CD4-positive, alpha-beta T cell treated with Interleukin-6 for 4 hours (primary cell): ENCODE measurements at places on chromosomes 12 and 14.

DNA sequence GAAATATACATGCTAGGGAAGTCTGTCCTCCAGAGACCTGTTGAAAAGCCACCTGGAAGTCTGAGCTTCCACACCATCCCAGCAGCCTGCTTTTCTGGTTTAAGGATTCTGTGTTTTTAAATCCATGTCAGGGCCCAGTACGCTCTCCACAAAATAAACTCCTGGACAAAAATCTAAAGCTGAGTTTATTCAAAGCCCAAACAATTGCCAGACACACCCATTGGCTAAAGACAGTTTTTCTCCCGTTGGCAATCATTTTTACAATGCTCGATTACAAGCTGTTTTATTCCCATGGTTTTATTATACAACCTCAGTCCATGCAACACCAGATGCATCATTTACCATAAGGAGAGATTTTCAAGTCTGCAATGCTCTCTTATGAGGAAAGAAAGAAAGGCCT, 94.5 kb downstream of the MYRFL start:
- DNase-seq, result no peak

- DNase-seq, result peak; percentile 15
These were observed 376.9 kb downstream of the GALC start for GRCh38 chr14:87615822-87616679.

- peak; percentile 22 for DNase-seq
These were observed 30.9 kb upstream of the TUBA1C start for GRCh38 chr12:49233842-49234526.

DNA sequence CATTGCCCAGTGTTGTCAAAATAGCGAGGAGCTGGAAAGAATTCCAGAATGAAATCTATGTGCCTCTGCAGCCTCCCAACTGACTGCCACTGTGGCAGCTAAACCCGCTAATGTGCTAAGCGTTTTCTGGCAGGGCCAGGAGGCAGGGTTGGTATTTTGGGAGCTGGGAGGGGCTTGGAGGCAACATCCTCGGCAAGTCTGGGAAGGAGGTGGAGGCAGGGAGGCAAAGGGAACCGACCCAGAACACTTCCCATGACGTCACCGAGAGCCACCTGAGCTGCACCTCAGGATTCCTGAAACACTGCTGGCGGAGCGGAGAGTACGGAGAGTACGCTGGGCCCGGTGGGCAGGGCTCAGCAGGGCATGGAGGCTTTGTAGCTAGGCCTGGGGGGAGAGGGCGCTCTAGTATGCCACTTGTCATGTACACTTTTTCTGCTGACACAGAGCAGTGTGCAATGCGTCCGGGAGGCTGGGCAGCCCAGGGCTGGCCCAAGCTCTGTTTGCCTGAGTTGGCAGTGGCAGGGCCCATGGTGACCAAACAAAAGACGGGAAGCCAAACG, 81.5 kb downstream of the DPF3 start:
- no peak for DNase-seq

GRCh38 chr12:130589540-130590317, 126.4 kb downstream of the RIMBP2 start:
- no peak for DNase-seq

DNA sequence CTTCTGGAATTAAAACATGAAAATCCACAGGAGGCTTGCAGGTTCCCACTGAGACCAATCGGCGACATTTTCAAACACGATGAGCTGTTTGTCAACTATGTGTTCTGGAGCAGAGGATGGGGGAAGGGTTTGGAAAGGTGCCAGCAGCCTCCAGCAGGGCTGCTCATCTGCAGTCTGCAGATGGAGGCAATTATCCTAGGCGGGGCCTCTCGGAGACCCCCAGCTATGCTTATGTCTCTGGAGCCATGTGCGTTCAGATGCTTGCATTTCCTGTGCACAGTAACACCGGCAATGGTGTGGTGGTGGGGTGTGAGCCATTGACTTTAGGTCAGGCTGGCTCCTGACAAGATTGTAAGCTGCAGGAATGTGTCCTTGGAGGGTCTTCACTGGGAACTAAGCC, 51.7 kb downstream of the RPH3A start:
- DNase-seq, result no peak

GRCh38 chr12:70724444-70724843, 87.2 kb upstream of the PTPRB start:
- no peak for DNase-seq

DNA sequence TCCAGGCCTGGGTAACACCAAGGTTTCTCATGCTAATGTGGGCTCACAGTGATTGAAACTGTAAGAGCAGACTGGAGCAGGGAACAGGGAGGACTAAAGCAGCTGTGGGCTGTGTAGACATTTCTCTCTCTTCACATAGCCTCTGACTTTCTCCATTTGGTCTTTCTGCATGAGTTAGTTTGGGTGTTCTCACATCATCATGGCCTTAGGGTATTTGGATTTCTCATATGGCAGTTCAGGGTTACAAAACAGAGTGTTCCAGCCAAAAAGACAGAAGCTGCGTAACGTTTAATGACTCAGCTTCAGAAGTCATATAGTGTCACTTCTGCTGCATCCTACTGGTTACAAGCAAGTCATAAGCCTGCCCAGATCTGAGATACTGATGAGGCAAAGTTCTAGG, 52.0 kb upstream of the OSBPL8 start:
- no peak for DNase-seq

DNA sequence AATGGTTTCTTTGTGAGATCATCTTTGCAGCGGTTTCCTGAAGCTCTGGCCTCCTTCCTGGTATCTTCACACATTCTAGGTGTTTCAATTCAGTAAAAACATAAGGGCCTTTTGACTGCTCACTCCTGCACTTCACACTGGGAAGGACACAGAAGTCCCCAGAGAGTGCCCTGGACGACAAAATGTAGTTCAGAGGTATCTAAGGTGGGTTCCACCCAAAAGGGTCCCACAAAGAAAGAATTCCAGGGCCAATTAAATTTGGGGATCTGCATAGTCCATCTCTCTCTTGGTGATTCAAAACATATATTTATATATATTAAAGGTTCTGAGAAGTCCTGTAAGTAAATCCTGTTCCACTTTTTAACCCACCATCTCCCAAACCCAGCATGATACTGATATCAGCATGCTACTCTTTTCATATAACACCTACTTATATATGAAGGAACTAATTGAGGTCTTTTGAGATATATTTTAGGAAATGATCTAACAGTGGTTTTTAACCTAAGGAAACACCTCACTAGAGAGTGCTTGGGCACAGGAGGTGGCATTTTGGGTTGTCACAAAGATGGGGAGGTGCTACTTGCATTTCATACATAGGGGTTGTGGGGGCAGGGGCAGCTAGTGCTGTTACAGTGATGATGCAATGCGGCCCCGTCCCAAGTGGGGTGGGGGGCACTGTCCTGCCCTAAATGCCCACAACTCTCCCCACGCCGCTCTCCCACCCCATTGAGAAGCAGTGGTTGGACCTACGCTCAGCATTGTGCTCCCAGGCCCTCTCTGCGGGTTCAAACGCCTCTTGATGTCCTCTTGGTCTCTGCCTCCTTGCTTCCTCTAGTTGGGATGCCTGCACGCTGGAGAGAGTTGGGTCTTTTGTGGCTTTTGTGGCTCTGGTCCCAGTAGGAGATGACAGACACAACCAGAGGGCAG, 109.4 kb downstream of the ARF6 start:
- peak; percentile 76 for DNase-seq

DNA sequence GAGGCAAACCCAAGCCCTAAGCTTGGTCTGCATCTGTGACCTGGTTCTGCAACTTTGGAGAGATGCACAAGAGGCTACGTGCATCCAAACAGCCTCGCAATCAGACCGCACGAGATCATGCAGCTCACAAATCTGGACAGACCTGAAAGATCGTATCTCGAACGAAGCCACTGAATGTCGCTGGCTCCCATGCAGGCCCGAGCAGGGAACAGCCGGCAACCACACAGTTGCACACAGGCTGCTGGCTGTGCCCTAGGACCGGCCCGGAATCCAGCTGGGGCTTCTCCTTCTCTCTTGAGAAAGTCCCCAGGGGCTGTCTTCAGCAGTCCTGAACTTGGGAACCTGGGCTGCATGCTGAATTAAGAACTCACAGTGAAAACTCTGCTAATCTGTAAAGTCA, 27.9 kb downstream of the WNT5B start:
- no peak for DNase-seq

- no peak for DNase-seq
These were observed 462.2 kb upstream of the TMPO start for GRCh38 chr12:98053202-98053601.

DNA sequence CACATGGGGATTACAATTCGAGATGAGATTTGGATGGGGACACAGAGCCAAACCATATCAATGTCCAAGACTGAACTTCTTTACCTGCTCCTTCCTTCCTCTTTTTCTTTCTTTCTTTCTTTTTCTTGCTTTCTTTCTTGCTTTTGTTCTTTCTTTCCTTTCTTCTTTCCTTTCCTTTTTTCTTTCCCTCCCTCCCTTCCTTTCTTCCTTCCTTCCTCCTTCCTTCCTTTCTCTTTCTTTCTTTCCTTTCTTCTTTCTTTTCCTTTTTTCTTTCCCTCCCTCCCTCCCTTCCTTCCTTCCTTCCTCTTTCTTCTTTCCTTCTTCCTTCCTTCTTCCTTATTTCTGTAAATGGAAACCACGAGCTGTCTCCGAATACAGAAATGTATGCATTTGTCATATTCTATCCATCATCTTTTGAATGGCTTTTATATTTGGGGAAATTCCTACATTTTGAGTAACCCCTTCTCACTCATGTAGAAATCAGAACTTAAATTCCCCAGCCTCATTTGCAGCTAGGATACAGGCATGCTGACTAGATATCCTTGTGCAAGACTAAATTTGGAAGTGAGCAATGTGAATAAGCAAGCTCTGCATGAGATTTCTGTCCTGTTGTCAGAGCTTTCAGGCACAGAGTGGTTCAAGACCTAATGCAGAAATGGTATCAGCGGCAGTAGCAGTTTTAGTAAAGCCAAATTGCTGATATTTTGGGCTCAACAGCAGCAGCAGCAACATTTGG, 11.5 kb downstream of the GPR33 start:
- no peak for DNase-seq

DNA sequence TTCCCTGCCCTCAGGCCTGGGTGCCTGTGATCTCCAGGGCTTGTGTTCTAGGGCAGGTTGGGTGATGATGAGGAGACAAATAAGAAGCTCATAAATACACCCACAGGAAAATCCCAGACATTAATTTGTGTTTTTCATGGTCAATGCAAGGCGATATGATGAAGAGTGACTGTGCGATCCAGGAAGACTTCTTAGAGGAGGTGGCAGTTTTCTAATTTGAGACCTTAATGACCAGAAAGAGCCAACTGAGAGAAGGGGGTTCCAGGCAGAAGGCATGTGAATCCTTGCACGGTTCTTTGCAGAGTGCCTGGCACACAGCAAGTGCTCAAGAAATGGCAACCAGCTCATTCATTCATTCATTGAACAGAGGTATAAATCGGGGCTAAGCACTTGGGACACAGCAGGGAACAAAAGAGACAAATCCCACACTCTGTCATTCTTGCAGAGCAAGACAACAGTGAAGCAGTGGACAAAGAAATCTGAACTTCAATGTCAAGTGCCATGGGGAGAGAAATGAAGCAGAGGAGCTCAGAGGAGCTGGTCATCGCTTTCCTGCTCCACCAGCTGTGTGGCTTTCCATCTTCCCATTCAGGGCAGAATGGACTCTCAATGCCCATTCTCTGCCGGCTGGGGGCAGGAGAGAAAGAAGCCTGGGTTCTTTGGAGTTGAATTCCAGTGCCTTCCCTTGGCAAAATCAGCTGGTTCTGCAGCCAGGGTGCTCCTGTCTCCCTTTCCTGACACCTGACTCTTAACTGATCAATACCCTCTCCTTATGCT, 128.3 kb downstream of the AACS start:
- no peak for DNase-seq

- DNase-seq, result no peak
These were observed 38.6 kb downstream of the CCDC88C start for GRCh38 chr14:91378930-91379578.

DNA sequence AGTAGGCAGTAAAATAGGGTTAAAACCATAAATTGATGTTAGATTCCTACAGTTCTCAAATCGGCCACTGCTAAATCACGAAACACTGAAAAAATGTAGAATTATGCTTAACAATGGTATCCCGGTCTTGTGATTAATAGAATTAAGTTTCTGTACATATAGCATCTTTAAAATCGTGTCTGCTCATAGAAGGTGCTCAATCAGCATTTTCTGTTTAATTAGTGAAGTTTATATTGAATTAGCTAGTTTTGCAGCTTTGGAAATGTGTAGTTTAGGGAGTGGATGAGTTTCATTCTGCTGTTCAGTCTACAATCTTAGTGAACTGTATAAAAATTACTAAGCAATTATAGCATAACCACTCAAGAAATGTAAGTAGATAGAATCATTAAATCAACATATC, 1075.8 kb upstream of the FLRT2 start:
- DNase-seq, result no peak

- DNase-seq, result no peak
These were observed 989.1 kb upstream of the TMEM132C start for GRCh38 chr12:127277882-127278281.

GRCh38 chr12:105261010-105261409, 25.0 kb upstream of the APPL2 start:
- no peak for DNase-seq

DNA sequence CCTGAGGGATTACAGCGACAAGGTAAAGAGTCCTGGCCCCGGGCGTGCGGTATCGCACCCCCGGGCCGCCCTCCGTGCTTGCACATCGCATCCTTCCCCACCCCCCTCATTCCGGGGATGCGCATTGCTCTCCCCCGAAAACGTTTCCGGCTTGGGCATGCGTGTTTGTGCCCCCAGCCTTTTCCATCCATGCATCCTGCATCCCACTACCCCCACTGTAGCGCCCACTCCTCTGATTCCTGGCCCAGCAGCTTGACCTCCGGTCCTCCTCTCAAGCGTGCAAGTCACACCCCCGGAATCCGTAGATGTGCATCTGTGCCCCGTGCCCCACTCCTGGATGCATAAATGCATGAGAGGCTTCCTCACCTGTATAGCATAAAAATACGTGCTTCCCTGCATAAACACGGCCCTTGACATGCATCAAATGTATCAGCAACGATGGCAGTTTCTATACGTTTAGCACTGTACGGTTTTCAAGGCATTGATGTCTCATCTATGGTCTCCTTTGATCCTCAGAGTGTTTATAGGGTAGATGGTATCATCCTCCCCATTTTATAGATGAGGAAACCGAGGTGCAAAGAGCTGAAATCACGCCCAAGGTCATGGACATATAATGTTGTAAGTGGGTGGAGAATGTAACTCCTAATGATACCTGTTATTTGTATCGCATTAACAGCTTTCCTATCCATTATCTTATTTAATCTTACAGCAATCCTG, 484 bp downstream of the RIC8B start:
- peak; percentile 28 for DNase-seq
